Activated T-cell treated with anti-CD3 and anti-CD28 coated beads for 24 hours (primary cell): ENCODE measurements at places on chromosomes 1 and 21.
A peak's percentile ranks its signal among the peaks of the same experiment; 100 is the strongest.

DNA sequence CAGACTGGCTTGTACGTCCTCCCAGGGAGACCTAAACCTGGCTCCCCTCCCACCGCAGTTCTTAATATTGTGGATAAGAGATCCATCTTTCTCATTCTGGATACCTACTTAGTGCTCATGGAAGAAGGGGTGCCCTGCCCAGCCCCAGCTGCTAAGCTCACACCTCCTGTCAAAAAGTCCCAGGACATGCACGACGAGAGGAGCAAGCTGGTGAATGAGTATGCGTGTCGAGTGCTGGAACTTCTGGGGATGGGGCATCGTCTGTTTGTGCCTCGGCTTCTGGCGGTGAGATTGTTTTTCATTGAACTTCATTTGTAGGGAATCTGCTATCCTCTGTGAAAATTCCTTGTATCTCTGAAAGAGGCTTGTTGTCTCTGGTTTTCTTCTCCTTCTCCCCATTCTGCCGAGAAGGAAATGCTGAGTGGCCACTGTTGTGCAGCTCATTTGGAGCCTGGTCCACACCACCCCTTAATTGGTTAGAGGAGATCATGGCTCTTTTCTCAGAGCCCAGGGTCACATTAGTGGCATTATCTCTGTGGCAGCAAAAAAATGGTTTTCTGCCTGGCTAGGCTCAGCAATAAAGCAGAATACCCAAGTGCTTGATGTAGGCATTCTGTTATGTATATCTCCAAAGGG, 199.4 kb upstream of the CACYBP start:
- DNase-seq: no peak

- DNase-seq: no peak
Measured at GRCh38 chr1:30420519-30421050, 302.8 kb downstream of the MATN1 start.

- DNase-seq: no peak
Measured at GRCh38 chr1:43994071-43994470, 2.7 kb downstream of the CCDC24 start.

DNA sequence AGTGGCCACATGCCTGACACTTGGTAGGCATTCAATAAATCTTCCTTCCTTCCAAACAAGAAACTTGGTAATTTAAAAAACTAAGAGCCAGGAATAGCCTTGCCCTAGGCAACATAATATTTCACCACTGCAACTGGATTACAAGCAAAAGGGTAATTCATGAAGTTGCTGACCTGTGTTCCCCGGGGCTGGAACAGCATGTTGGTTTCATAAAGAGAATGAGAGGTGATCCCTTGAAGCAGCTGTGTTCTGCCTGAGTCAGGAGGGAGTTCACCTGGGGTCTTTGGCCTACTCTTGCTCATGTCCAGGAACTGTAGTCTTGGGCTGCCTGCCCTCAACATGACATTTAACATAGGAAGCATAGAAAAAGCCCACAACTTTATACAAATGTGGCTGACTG, 329.0 kb upstream of the DAB1 start:
- DNase-seq: no peak

- DNase-seq: no peak
Measured at GRCh38 chr1:86377341-86377740, 18.8 kb downstream of the ODF2L start.

- peak; percentile 36 for DNase-seq
Measured at GRCh38 chr1:91712981-91713841, 172.7 kb downstream of the TGFBR3 start.

GRCh38 chr1:4662723-4663122, 8.3 kb downstream of the AJAP1 start:
- DNase-seq: no peak

- no peak for DNase-seq
Measured at GRCh38 chr21:44702111-44702972, 5.4 kb downstream of the KRTAP10-12 start.

DNA sequence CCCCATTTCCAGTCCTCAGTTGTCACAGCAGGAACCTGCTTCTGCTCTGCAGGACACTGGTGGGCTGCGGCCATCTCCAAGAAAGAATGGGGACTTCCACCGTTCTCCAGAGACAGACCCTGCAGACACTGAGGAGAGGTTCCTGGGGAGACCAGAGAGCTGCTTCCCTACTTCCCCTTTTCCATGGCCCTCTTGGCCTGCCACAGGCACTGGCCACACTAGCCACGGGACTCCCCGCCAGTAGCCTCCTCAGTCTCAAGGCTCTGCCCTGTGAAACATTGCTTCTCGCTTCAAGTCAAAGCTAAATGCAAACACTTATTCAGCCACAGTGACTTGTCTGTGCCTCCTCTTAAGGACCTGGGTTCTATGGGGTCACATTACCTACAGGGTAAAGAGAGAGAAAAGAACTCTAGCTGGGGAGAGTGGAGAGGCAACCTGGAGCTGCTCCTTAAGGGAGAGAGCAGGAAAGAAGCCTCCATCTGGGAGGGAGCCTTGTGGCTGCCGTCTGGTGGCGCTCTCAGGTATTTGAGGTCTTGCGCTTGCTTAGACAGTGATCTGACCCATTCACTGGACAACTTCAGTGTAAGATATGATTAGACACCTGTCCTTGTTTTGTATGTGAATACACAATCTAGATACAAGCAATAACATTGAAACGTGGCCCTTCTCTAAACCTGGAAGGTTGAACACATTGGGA, 5.4 kb upstream of the SLAMF8 start:
- DNase-seq: no peak

DNA sequence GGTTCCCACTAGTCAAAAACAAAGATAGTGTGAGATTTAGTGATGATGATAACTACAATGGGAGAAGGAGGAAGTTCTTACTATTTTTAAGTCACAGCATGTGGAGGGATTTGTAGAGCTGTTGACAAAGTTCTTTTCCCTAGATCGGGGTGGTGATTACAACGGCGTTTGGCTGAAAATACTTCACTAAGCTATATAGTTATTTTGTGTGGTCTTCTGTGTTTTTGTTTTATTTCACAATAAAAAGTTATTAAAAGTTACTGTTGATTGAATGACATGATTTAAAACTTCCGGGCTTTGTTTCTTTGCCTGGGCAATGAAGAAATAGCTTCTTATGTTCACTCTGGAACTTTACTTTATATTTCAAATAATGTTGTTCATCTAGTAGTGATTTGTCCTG, 47.3 kb upstream of the SSX2IP start:
- DNase-seq: no peak

- no peak for DNase-seq
Measured at GRCh38 chr1:119150150-119150549, 9.7 kb upstream of the WARS2 start.

GRCh38 chr1:40766017-40766416, 17.6 kb upstream of the KCNQ4 start:
- no peak for DNase-seq

DNA sequence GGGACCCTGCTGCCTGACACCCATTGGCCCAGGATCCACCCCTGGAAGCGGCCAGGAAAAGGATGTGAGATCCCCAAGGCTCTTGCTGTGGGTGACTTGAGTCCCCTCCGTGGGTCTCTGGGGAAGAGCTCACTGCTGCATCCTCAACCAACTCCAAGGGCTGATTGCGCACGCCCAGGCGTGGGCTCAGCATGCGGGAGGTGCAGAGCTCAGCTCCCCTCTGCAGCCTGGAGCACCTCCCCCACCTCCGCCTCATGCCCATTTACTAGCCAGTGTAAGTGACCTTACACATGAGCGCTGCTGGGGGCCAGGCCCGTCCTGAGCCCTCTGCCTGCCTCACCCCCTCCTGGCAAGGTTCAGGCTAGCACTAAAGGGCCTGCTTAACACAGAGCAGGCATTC, 138.4 kb upstream of the VAMP3 start:
- DNase-seq: no peak

DNA sequence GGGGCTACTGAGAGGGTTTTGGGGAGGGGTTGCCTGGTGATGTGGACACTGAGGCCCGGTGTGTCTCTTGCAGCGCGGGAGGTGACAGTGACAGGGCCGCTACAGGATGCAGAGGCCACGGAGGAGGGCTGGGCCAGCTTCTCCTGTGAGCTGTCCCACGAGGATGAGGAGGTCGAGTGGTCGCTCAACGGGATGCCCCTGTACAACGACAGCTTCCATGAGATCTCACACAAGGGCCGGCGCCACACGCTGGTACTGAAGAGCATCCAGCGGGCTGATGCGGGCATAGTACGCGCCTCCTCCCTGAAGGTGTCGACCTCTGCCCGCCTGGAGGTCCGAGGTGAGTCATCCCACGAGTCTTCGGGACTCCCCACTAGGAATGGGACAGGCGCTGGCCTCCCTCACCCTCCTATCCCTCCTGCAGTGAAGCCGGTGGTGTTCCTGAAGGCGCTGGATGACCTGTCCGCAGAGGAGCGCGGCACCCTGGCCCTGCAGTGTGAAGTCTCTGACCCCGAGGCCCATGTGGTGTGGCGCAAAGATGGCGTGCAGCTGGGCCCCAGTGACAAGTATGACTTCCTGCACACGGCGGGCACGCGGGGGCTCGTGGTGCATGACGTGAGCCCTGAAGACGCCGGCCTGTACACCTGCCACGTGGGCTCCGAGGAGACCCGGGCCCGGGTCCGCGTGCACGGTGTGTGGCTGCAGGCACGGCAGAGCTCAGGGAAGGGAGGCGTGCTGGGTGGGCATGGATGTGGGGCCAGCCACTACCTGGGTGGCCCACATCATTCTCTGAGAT, 72.5 kb downstream of the OBSCN start:
- DNase-seq: no peak
